ENCODE measurements at places on chromosomes 4 and X.

- DNase-seq: no peak
Observed at GRCh38 chrX:108332281-108332680, 105.9 kb downstream of the COL4A6 start.

DNA sequence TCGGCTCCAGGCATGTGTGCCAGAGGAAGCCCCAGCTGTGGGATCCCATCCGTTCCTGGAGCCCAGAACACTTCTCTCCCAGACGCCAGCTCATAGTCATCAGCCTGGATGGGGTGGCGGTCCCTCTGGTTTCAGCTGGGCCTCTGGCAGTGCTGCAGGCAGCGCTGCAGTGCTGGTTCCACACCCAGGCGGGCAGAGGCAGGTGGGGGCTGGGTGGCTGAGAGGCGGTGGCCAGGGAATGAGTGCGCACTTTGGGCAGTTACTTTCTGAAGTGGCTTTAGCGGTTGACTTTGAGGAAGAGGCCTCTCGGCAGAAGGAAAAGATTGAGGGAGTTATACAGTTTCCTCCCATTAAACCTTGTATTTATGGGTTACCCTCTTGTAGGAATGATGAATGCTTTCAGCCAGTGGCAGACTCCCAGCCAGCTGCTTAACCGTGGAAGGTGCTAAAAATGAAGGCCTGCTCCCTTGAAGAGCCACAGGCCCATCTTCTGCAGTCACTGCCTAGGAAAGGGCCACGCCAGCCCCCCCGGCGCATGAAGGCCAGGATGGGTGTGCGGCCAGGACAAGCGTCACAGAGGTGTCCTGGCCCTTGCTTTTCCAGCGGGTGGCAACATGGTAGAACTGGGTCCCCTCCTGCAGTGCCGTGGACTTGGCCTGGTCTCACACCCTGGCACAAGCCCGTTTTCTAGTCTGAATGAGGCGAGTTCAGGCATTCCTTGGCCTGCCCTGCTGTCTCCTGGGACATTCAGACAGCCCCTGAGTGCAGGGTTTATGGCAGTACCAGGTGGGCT lies 9.9 kb downstream of the TADA2B start:
- no peak for DNase-seq

DNA sequence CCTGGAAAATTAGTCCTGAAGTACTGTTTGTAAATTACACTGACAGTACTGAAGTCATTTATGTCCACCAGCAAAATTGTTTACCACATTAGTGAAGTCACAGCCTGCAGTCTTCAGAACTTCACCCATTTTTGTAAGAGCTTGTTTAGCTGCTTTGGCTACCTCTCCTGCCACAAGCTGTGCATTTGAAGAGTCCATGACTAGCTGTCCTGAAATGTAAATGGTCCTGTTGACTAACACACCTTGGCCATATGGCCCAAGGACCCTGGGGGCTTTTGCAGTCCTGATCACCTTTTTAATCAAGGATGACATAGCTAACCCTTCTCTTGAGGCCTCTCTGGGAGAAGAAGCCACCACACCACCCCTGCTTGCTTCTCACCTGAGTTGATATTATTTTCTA lies 21.4 kb upstream of the ZNF518B start:
- no peak for DNase-seq

DNA sequence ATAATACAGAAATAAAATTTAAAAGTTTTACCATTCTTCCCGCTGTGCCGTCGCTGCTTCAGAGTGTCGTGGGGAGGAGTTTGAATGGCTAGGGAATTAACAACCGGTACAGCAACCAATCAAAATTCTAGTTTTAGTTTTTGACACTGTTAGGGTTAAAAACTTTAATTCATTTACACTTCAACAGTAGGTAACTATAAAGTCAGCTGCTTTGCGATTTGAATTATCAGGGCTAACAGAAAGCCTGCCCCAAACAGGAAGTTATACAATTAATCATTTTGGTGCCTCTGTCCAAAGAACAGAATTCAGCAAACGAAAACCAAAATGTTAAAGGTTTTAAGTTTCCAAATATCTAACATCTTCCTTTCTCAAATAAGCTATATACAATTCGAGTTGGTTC lies 2.3 kb downstream of the HNRNPD start:
- DNase-seq: no peak

DNA sequence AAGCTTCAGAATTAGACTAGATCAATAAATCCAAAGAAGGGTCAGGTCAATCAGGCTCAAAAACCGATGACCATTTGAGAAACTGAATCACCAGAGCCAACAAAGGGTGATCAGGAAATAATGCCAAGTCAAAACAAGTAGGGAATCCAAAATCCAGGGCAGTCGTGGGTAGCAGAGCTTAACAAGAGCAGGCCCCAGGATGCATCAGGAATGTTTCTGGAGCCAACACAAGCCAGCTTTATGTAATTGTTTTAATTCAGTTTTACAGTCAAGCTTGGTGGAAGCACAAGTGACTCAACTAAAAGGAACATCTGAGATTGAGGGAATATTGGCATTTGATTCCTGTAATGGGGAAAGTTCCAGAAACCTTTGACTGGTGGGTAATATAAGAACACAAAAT lies 237.9 kb upstream of the EDA2R start:
- DNase-seq: no peak

DNA sequence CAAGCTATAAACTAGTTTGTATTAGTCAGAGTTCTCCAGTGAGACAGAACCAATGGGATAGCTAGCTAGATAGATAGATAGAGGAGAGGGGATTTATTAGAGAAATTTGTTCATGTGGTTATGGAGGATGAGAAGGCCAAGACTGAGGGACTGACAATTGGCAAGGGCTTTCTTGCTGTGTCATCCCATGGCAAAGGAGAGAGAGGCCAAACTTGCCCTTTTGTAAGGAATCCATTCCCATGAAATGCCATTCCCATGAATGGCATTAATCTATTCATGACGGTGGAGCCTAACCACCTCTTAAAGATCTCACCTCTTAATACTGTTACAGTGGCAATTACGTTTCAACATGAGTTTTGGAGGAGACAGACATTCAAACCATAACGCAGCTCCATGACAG lies 58.1 kb downstream of the LINC00632 start:
- DNase-seq: no peak

- no peak for DNase-seq
Observed at GRCh38 chrX:9884031-9884779, 83.0 kb upstream of the CLDN34 start.

DNA sequence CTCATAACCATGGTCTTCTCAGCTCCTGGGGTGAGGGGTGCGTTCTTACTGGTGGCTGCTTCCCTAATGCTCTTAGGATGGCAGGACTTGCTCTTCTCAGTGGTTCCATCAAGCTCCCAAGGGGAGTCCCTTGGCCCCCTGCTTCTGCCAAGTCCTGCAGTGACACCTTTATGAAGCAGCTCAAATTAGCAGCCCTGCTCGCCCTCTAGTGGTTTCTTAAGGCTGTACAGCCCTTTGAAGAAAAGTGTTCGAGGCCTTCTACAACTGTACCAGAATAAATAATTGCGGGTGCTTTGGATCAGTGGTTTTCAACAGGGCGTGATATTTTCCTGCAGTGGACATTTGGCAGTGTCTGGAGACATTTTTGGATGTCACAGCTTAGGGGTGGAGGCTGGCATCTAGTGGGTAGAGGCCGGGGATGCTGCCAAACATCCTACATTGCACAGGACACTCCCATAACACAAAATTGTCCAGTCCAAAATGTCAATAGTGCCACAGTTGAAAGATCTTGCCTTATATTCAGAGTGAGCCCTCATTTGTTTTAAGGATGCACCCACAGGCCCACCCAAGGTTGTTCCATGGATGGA lies 204.7 kb upstream of the S100G start:
- peak; percentile 12 for DNase-seq

GRCh38 chr4:5237086-5237660 lies 185.9 kb downstream of the STK32B start:
- DNase-seq: no peak

- DNase-seq: no peak
Observed at GRCh38 chr4:176422511-176422910, 102.7 kb downstream of the SPCS3 start.

DNA sequence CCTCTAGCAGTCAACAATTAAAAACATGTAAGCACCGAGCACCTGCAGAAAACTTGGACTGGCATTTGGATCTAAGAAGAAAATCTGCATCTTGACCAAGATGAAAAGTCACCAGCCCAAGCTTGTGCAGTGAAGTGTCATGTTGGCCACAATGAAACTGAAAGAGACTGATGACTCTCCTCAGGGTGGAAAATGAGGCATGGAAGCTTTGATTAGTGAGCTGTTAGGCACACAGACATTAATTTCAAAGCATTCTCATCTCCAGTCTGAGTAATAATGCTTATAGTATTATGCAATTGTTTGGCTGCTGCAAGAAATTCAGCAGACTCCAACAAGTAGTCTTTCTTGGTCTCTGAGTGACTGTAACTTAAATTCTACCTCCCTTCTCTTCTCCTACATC lies 150.1 kb downstream of the AR start:
- DNase-seq: no peak

GRCh38 chr4:90476019-90476418 lies 348.8 kb downstream of the CCSER1 start:
- no peak for DNase-seq

- DNase-seq: no peak
Observed at GRCh38 chr4:3030566-3031356, 43.6 kb downstream of the HTT-AS start.

- DNase-seq: no peak
Observed at GRCh38 chr4:120517966-120518365, 404.6 kb downstream of the PRDM5 start.

DNA sequence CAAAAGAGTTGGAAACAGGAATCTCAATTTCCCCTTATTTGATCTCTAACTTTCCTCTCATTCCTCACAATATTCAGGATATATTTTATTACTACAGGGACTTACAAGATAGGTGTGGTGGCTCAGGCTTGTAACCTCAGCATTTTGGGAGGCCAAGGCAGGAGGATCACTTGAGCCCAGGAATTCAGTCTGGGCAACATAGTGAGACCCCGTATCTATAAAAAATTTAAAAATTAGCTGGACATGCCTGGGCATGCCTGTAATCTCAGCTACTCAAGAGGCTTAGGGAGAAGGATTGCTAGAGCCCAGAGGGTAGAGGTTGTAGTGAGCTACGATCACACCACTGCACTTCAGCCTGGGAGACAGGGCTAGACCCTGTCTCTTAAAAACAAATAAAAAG lies 200.4 kb downstream of the CAMK2D start:
- no peak for DNase-seq

GRCh38 chr4:19473569-19473968 lies 778.1 kb upstream of the SLIT2 start:
- DNase-seq: no peak

DNA sequence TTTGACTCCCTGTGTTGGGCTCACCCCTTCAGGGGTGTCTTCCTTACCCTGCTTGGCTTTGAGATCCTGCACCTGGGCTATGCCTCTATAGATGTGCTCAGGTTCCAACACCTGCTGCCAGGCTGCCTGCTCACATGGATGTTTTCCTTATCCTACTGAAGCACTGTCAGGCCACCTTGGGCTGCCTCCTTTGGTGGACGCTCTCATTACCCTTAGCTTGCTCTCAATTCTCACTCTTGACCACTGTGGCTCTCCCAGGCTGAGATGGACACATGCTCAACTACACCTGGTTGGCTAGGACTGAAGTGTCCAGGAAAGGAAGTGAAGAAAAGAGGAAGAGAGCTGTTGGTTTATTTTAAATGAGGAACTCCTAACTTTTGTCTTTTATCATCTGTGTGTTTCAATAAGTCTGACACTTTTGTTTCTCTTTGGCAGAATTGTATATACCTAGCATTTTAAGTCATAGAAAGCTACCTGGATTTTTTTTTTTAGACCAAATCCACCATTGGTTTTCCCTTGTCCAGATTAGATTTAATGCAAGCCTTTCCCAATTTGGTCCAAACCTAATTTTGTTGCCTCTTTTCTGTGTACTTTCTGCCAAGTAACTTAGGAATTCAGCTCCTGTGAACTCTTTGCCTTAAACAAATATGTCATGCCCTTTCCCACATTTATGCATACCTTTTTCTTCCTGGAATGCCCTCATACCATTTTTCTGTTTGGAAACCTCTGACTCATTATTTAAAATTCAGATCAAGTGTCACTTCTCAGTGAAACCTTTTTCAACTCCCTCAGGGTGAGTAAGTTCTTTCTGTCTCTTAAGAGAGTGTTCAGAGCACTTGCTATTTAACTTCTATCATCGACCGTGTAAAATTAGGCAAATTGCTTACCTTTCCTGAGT lies 175.8 kb downstream of the GC start:
- no peak for DNase-seq

- no peak for DNase-seq
Observed at GRCh38 chr4:56783986-56784385, 37.5 kb downstream of the SPINK2 start.

DNA sequence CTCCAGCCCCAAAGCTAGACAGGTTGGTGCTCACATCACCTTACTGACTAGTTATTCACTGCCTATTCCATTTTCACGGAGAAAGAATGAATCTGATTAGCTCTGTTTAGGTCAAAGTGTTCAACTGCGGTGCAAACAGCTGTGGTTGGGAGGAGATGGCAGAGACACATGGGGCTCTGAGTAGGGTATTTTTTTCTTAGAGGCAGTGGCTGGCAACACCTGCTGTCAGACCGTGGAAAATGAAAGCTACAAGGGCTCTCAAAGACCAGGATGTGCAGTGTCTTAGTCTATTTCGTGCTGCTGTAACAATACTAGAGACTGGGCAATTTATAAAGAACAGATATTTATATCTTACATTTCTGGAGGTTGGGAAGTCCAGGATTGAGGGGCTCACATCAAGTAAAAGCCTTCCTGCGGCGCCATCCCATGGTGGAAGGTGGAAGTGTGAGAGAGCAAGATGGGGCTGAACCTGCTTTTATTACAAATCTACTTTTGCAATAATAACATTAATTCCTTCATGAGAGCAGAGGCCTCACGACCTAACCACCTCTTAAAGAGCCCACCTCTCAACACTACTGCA lies 10.6 kb downstream of the NYX start:
- DNase-seq: no peak

GRCh38 chr4:70687392-70687791 lies 940 bp upstream of the UTP3 start:
- no peak for DNase-seq

GRCh38 chrX:12239356-12240082 lies 101.2 kb downstream of the FRMPD4 start:
- no peak for DNase-seq

GRCh38 chr4:162403419-162403818 lies 239.6 kb upstream of the FSTL5 start:
- no peak for DNase-seq

- no peak for DNase-seq
Observed at GRCh38 chr4:16197876-16198665, 28.2 kb downstream of the TAPT1 start.

GRCh38 chrX:153635388-153635787 lies 11.6 kb upstream of the DUSP9 start:
- no peak for DNase-seq

DNA sequence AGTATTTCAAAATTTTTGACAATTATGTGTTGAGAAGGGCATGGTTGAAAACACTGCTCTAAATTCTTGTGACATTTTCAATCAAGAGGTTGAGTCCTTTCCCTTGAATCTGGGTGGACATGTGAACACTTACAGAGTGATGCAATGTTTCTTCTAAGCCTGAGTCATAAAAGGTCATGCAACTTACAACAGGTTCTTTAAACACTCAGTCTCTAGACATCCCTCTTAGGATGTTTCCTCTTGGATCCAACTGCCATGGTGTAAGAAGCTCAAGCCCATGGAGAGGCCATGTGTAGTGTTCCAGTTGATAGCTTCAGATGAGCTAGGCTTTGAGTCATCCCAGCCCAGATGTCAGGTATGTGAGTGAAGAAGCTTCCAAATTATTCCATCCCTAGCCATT lies 232.2 kb upstream of the MAOA start:
- DNase-seq: no peak

GRCh38 chr4:122742933-122743829 lies 10.7 kb downstream of the BBS12 start:
- DNase-seq: no peak

GRCh38 chr4:83692028-83692427 lies 156.1 kb downstream of the GPAT3 start:
- no peak for DNase-seq

Data from activated naive CD4-positive, alpha-beta T cell (primary cell).